ENCODE measurements at places on chromosomes 6 and 20. TPM values are rescaled to one million over a fixed set of nuclear protein-coding genes. Genes with fewer than 3 reads are reported as not detected.

DNA sequence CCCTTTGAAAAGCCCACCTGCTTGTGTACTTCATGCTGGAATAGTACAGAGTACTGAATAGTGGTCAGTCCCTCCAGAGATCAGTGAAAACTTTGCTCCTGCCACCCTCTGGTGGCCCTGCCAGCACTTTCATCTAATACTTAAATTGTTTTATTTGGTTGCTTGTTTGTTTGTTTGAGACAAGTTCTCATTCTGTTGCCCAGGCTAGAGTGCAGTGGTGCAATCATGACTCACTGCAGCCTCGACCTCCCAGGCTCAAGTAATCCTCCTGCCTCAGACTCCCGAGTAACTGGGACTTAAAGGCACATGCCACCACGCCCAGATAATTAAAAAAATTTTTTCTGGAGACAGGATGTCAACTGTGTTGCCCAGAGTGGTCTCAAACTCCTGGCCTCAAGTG lies 9.1 kb downstream of the FAM83D start:
- DNase-seq = no peak

DNA sequence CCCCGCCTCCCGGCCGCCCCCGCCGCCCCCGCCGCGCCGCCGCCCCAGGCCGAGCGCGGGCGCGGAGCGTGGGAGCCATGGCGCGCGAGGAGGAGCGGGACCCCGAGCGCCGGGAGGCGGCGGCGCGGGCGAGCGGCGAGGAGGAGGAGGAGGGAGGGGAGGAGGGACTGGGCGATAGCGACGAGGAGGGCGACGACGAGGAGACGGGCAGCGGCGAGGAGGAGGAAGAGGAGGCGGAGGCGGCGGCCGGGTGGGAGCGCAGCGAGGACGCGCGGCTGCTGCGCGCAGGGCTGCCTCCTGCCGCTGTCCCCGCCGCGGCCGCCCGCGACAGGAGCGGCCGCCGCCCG lies at the start of gene SLC24A3:
Gene SLC24A3, plus strand, starts transcription at position 174 of the 347 bp plus-strand sequence.
- DNase-seq = peak; percentile 53

GRCh38 chr20:3248993-3249347 lies 10.0 kb upstream of the SLC4A11 start:
- DNase-seq = no peak

DNA sequence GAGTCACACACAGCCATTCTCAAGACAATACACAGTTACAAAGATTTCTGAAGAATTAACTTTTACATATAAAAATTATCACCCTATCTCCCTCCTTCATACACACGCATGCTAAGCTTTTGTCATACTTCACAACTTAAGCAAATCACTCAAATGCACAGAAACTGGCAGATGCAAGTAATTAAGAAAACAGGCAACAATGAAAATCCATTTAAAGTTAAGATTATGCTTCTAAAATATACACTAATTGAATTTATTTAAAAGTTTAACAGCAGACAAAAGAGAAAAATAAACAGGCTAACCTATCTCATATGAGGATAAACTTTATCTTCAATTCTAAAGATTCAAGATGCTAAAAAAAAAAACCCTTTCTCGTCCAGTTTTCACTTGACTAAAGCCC lies 68.4 kb downstream of the DST start:
- no peak for DNase-seq

DNA sequence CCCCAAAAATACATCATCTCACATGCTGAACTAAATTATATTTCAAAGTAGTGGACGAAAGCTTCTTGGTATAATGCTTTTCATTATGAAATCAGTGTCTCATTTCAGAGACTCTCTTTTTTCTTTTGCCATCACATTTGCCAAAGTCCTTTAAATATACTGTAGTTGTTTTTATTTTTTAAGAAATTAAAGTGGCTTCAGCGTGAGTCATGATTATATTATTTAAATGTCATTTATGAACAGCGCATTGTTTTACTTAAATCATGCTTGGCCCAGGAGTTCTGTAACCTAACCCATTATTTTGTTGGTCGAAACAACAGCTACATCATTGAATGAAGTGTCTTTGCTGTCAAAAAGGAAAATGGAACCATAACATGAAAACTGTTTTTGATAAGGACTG lies 100.9 kb downstream of the CD109 start:
- DNase-seq = no peak

The SLC22A1 gene
- 2.0 TPM for total RNA-seq

DNA sequence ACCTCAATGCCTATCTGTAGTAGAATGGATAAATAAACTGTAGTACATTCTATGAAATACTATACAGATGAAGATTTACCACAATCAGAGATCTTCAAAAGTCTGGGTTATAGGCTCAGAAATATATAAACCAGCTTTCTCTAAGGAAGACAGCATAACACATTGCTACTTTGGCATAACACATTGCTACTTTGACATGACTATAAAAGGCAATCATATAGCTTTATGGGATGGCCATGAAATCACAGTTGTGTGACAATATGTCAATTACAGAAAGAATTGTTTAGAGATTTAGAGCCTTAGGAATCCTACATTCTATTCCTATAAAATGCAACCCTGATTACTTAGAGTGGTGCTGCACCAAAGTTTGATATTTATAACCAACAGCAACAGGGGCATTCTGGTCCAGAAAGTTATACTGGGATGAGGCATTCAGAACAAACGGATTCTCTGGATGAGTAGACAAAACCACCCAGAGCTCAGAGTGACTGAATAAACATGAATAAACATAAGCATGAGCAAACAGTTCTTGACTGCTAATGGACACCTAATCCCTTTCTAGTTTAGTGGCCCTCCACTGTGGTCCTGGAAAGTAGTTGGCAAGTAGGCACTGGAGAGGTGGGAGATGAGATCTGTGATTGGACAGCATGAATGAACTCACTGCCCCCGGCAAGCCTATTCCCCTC lies 12.0 kb downstream of the TTI1 start:
- DNase-seq = no peak

DNA sequence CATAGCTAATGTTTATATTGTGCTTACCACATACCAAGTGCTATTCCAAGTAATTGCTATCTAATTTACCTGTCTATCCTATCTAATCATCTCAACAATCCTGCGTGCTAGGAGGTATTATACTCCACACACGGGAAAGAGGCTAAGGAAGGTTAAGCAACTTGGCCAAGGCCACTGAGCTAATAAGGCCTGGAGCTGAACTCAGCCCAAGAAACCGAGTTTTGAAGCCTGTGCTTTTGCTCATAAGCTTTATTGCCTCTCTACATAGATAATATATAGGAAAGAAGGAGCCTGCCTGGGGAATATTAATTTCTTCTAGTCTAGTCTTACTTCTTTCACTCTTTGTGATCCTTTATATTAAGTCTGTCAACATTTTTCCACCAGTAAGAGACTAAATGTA lies 67.8 kb upstream of the ADGRF4 start:
- no peak for DNase-seq

GRCh38 chr6:4616311-4616710 lies 159.9 kb upstream of the CDYL start:
- peak; percentile 67 for DNase-seq

DNA sequence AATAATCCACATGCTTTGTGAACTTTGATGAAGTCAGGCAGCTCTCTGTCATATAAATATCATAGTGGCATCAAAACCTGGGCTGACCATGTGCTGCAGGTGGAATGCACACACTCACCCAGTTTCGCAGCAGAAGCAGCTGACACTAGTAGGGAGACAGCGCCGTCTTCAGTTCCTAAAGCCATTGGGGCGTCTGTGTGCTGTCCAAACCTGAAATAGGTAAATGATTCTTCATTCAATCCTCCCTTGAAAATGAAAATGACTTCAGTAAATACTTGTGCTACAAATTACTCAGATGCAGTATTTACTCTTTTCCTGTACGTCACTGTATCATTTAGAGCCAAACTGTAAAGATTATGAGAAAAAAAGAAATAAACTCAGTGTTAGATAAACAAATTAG lies 127.5 kb downstream of the EYA4 start:
- no peak for DNase-seq

DNA sequence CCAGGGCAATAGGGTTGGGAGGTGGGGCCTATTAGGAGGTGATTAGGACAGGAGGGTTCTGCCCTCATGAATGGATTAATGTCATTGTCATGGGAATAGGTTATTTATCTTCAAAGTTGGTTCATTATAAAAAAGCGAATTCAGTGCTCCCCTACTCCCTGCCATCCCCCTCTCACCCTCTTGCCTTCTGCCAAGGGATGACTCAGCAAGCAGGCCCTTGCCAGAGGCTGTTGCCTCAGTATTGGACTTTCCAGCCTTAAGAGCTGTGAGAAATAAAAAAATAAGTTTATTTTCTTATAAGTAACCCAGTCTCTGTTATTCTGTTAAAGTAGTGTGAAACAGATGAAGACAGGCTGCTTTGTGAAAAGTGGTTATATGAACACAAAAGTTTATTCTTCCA lies 381.1 kb upstream of the ZFP64 start:
- no peak for DNase-seq

The ZNF341 gene
- 1.1 TPM for total RNA-seq

The HIVEP1 gene
- total RNA-seq = 31.5 TPM

GRCh38 chr20:1764136-1765033 lies 106.8 kb upstream of the SIRPG start:
- DNase-seq = peak; percentile 78

GRCh38 chr20:42775037-42775436 lies 414.7 kb downstream of the PTPRT start:
- DNase-seq = no peak

- DNase-seq = no peak
Measured at GRCh38 chr20:58716476-58717277, 24.1 kb downstream of the NPEPL1 start.

DNA sequence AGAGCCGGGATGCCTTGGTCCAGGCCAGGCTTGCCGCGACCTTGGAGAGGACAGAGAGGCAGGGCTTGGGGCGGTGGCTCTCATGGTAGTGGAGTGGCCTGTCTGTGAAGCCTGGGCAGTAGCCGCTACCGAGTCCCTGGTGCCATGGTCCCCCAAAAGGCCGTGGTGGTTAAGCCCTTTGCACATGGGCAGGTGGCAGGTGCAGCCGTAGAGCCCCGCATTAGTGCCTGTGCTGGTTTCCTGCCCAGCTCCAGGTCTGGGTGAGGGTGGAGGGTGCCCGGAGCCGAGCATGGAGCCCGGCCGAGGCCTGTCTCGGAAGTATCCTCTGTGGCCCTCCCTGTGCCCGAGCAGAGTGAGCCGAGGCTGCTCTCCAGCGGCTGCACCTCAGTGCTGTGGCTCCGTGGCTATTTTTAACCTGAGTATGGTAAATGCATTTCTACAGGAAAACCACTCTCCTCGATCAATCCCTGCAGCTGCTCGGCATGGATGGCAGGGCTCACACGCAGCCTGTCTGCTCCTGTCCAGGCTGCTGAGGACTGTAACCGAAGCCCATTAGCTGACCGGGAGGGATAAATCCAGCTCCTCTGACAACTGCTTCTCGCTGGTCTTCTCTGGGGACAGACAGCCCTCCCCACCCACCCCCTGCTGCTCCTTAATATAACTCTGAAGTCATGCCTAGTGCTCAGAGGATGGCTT lies 36.3 kb upstream of the GATA5 start:
- DNase-seq = no peak

- no peak for DNase-seq
Measured at GRCh38 chr6:135673501-135674309, 176.2 kb upstream of the AHI1 start.

DNA sequence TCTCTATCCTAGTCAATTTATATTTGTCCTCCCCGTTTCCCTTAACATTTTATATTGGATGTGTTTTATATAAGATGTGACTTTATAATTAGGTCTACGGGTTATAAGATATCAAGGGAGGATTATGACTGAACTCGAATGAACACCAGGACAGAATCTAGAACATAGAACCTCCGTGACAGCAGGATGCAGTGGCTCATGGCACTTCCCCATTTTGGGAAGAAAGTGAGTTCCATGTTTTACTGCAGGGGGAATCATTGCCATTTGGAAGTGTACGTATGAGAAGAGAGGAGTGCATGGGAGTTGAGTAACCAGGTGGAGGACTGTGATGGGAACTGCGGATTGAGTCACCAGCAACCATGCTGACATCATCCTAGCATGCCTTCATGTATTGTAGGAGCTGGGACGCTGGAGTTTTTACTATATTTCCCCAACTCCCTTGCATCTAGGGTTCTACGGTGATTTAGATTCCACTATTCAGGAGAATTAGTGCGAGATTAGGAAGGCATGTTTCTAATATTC lies 56.1 kb upstream of the FOXC1 start:
- DNase-seq = no peak

- DNase-seq = no peak
Measured at GRCh38 chr20:42359617-42360016, 741.4 kb upstream of the CHD6 start.

DNA sequence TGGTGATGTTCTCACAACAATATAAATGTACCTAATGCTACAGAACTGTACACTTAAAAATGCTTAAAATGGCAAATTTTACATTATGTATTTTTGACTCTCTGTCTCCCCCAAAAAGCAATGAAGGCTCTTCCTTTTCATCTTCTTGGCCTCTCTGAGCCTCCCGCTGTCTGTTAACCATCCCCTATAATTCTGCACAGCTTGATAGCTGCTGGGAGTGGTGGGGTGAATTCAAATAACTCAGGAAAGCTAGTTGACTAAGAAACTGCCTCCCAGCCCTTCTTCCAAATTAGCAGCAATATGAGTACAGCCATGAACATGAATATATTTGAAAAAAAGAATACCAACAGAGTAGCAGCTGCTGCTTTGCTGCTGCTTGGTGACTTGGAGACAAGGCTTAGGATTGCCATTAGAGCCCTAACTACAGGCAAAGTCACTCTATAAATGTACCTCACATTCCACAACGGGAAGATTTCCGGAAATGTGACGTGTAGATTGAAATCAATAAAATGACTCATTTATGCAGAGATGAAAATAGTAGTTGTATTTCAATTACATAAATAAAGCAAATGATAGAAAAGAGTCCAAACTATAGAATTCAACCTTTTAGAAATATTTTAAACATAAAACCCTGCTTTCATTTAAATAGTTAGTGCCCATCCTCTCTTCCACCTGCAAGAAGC lies 200.1 kb upstream of the HEY2 start:
- DNase-seq = no peak

The DLK2 gene
- 1.3 TPM for total RNA-seq
